ENCODE measurements at places on chromosomes 2 and 18. TPM values are rescaled to one million over a fixed set of nuclear protein-coding genes. Genes with fewer than 3 reads are reported as not detected.

- DNase-seq: no peak
These were observed 8.2 kb downstream of the RND3 start for GRCh38 chr2:150479075-150479915.

GRCh38 chr18:32966141-32966540, 193.3 kb upstream of the KLHL14 start:
- no peak for DNase-seq

GRCh38 chr2:119688616-119689015, 9.6 kb downstream of the TMEM177 start:
- DNase-seq: no peak

GRCh38 chr2:118632921-118633320, 214.5 kb downstream of the EN1 start:
- DNase-seq: no peak

DNA sequence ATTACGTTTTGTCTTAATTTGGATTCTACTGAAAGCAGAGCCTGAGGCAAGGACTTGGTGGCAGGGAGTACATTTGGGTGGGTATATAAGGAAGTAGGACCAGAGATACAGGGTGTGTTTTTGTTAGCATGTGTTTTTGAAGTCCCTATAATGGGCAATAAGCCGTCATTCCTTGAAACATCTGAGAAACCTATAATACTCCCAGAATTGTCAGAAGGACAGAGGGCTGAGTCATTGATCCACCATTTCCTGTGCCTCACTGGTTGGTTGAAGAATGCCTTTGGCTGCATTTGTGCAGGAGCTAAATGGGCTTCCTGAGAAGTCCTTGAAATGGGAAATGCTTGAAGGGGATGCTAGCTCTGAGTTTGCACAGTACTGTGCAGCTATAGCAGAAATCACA, 281.8 kb upstream of the ZEB2 start:
- DNase-seq: no peak

DNA sequence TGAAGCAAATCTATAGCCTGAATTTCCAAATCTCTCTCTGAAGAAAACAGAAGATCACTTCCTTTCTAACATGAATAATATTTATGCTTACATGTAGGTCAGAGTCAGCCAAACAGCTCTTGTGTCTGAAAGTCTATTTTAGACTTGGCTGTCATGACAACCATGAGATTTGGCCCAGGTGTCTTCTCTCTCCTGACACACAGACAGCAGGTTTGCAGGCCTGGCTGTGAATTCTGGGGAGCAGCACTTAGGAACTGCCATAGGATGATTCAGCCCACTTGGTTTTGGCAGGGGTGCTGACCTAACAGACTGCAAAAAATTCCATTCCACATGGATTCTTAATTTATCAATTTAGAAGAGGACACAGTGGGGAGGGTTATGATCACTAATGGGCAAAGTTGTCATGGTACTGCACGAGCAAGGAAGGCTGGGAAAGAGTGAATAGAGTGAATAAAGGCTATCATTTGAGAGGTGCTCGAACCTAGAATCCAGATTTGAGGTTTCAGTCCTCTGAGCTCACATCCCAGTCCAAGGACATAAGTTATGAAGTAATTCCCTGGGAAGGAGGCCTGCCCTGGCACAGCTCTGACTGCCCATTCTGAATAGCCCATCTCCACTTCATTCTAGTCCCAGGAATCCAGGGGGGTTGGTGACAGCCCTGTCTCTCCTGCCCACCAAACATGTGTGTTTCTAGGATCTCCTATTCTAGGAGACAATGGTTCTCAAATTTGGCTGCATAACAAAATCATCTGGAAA, 453.9 kb upstream of the TRIB2 start:
- no peak for DNase-seq

GRCh38 chr18:25704071-25704470, 352.1 kb upstream of the ZNF521 start:
- DNase-seq: no peak

- DNase-seq: no peak
These were observed 185.6 kb upstream of the SALL3 start for GRCh38 chr18:78794071-78794430.

GRCh38 chr2:161844822-161845221, 220.6 kb downstream of the SLC4A10 start:
- DNase-seq: no peak

DNA sequence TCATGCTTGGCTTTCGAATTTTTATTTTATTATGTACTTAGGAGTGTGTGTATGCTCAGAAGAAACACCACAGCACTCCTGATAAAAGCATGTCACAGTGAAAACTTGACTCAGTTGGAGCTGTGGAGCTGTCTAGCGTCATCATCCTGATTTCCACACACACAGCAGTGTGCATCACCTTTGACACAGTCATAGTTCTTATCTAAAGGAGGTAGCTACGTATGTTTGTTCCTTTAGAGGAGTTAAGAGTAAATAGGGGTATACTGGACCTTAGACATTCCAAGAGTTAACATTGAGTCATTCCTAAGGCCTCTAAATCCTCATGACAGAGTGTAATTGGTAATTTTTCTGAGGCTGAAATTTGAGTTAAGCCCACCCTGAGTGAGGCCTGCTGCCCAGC, 96.9 kb downstream of the PHLPP1 start:
- no peak for DNase-seq

DNA sequence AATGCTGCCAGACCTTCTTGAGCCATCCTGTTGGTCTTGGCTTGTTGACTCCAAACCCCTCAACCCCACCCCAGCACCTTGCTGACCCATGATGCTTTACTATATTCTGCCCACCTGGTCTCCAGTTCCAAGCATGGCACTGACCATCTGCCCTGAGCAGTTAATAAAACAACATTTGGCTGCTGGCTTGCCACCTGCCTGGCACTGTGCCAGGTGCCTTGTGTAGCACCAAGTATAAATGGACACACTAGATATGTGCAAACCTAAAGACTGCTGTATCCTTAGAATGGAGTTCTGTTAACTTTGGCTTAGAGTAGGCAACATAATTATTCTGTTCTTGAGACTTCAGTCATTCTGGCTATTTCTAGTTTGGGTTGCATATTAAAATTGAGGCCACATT, 91.4 kb downstream of the ACSL3 start:
- DNase-seq: no peak

DNA sequence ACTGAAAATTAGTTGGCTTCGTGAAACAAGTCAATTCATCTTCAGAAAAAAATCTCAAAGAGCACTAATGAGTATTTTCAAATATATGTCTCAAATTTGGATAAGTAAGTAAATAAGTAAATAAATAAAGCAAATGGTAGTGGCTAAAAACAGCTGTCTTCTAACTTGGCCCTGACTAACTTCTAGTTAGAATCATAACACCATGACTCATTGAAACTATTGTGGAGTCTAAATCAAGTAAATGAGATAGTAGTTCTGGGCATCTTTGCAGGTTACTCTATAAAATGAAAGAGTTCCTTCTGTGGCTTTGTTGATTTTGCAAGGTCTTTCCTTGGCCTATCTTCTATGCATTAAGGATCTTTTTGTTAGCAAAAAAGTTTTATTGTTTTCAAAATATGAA, 110.7 kb downstream of the SLC8A1 start:
- no peak for DNase-seq

- DNase-seq: no peak
These were observed 31.9 kb downstream of the C1QL2 start for GRCh38 chr2:119126650-119127049.

- DNase-seq: no peak
These were observed 41.8 kb upstream of the TMEM178A start for GRCh38 chr2:39623917-39624316.

- no peak for DNase-seq
These were observed 145.2 kb downstream of the CCBE1 start for GRCh38 chr18:59551902-59552635.

DNA sequence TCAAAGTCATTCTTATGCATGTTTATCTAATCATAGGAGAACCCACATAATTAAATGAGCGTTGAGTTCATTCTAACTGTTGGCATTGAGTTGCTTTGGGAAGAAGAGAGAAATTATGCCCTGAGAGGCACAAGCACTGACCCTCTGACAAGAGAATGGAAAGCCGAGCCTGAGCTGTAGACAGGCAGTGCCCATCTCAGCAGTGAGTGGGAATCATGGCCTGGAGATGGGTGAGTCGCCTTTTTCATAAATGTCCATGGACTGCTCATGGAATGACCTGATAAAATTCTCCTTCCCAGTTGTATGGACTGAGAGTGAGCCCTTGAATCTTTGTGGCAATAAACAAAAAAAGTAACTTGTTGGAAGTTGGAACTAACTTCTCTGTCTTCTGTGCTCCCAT, 21.4 kb upstream of the MYO3B start:
- no peak for DNase-seq

The MREG gene
- total RNA-seq: 9.2 TPM

The APOB gene
- not detected for total RNA-seq

The PLGLB2 gene
- 2.8 TPM for total RNA-seq

The PDIA6 gene
- 171 TPM for total RNA-seq

The FSHR gene
- total RNA-seq: not detected

Data from activated T-helper 1 cell treated with anti-CD3 and anti-CD28 coated beads, Interleukin-12 subunit alpha, Interleukin-12 subunit beta, Interleukin-2, Interleukin-4 antibody, amounts not matched to agents 30 ng/mL and 10 ng/mL and 1 ng/mL, durations not matched to agents 14 hours and 24 hours and 36 hours (primary cell).